ENCODE measurements at places on chromosomes 7 and 10.

DNA sequence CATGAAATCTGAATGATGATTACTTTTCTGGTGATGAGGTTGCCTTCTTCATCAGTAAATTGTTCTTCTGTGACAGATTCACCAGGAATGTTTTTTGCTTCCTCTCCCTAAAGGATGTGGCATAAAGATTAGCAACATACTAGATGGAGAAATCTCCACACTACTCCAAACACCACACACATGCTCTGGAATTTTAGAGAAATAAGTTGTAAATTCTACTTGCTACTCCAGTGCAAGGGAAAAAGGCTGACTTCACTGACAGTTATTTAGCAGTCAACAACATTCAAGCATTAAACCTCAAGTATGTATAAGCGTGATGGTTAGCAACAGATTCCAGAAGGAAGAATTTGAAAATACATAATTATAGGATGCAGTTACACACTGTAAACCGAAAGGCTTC lies 137.9 kb upstream of the CCDC6 start:
- no peak for DNase-seq

- DNase-seq: no peak
Observed at GRCh38 chr7:19663816-19664462, 44.9 kb downstream of the POLR1F start.

DNA sequence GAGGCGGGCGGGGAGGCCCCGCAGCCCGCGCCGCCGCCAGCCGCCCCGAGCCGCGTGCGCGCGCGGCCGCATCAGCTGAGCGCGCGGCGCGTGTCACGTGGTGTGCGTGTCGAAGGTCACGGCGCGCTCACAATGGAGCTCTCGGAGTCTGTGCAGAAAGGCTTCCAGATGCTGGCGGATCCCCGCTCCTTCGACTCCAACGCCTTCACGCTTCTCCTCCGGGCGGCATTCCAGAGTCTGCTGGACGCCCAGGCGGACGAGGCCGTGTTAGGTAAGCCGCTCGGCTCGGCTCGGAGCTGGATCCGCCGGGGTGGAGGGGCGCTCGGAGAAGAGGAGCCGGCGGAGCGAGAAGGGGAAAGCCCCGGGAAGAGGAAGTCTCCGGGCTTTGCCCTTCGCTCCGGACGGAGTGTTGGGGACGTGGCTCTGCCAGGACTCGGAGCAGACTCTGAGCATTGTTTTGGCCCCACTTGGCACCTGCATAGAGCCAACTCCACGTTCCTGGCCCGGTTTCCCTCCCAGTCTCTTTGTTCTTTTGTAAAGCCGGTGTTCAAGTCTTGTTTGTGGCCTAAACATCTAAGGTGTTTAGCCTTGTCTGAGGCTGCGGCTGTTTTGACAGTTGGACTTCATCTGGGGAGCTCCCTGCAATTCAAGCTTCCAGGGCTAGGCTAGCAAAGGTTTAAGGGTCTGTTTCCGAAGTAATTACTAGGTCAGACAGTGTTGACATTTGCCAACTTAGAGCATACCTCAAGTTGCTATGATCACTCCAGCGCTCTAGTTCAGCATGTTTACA lies at the start of gene COMMD3:
COMMD3 (plus strand) TSS at position 103 of the 790 bp plus-strand sequence; CDS start at position 133, 30 bp downstream.
- DNase-seq: peak; percentile 40

GRCh38 chr10:8768852-8769251 lies 714.4 kb downstream of the GATA3 start:
- DNase-seq: no peak

DNA sequence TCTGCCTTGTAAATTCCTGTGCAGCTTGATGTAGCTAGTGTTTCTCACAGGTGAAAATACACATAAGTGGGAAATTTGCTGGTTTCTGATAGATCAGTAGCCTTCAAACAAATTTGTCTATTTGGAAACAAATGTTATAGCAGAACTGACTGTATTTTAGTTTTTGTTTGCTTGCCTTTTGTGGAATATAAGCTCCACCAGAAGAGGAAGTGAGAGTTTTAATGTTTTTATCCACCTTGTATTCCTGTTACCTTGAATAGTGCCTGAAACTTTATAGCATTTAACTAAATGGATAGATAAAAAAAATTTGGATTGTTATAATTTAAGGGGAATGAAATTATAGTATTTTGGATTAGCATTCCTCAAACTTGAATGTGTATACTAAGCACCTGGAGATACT lies 9.8 kb downstream of the WAC start:
- DNase-seq: no peak

GRCh38 chr7:45158471-45158870 lies 880 bp downstream of the RAMP3 start:
- no peak for DNase-seq

- DNase-seq: no peak
Observed at GRCh38 chr7:142983825-142984224, 21.7 kb upstream of the KEL start.

All from SW 1271 (cell line).